ENCODE measurements at places on chromosomes 5 and 9. TPM values are rescaled to one million over a fixed set of nuclear protein-coding genes. Genes with fewer than 3 reads are reported as not detected.

DNA sequence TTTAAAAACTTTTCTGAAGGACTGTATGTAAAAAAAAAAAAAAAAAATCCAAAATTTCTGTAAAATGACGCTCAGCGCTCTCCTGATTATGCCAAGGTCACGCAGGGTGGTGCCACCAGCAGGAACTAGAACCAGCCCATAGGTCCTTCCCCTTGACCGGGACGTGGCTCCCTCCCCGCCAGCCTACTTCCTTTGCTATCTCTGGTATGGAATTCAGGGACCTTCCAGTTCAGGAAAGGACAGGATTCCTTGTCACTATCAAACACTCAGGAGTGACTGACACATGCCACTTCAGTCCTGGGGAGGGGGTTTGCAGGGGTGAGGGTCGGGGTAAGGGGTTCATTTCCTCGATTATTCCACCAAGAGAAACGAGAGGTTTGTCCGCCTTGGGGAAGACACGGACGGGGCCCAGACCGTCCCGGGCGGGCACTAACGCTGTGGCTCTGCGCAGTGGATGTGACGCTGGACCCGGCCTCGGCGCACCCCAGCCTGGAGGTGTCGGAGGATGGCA is 18.8 kb downstream of the BTNL9 start:
- H3K4me1 ChIP-seq: peaks cover 12% of the 10 kb centered on the region
- H3K36me3 ChIP-seq: no peaks in the 10 kb centered on the region
- peaks cover 88% of the 10 kb centered on the region for H3K27me3 ChIP-seq

DNA sequence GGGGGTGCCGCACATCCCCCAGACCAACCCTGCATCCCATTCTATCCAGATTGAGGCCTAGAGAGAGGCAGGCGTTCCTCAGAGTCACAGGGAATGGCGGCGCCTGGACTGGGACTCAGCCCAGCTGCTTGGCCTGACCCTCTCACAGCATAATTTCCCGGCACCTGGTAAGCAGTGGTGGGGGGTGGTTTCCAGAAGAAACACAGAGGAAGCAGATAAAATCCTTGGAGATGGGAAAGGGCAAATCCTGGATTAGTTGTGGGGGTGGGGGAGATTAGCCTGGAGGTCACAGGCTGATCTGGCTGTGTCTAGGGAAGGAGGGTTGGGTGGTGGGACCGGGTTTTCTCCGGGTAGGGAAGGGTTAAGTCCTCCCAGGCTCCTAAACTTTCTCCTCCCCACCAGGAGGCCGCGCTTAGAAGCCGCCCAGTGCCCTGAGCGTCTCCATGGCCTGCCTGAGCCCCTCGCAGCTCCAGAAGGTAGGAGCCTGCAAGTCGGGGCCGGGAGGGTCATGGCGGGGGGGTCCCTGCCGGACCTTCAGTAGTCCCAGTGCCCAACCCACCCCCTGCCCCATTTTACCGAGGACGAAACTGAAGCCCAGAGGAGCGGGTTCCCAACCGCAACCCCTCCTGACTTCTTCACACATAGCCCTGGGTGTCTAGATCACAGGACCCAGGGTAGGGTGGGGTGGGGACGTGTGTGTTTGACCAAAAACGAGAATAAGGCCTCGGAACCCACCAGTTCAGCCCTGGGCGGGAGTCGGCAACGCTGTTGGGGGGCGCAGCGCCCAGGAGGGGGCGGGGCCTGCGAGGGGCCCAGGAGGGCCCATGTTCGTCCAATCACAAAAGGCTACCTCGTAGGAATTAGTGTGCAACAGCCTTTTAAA is 1.3 kb downstream of the PHYHD1 start:
- H3K4me3 ChIP-seq: peak overlapping the region; percentile 11
- DNase-seq: peak; percentile 25
- peaks cover 37% of the 10 kb centered on the region for H3K4me1 ChIP-seq
- H3K27ac ChIP-seq: peak overlapping the region; percentile 81

- H3K4me1 ChIP-seq: peaks cover 18% of the 10 kb centered on the region
- H3K27me3 ChIP-seq: peaks cover 80% of the 10 kb centered on the region
- no peak for DNase-seq
- H3K36me3 ChIP-seq: no peaks in the 10 kb centered on the region
Observed at GRCh38 chr5:135042595-135042994, 8.6 kb upstream of the PITX1 start.

DNA sequence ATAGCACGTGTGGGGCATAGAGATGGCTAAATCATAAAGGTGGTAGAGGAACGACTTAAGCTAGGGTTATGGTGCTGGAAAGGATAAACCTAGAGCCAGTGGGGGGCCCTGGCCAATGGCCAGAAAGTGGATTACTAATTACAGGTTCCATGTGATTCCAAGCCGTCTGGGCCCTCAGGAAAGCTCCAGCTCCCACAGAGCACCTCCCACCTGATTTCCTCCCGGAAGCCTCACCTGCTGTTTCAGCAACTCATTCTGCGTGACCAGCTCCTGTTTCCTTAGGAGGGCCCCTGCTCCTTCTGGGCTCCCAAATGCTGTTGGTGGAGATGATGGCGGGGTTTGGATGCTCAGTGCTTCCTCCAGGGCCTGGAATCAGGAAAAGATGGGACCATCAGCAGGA is 16.2 kb downstream of the GPX3 start:
- peaks cover 83% of the 10 kb centered on the region for H3K36me3 ChIP-seq
- no peak overlapping the region for H3K27ac ChIP-seq
- H3K4me3 ChIP-seq: no peak overlapping the region
- no peak for DNase-seq

DNA sequence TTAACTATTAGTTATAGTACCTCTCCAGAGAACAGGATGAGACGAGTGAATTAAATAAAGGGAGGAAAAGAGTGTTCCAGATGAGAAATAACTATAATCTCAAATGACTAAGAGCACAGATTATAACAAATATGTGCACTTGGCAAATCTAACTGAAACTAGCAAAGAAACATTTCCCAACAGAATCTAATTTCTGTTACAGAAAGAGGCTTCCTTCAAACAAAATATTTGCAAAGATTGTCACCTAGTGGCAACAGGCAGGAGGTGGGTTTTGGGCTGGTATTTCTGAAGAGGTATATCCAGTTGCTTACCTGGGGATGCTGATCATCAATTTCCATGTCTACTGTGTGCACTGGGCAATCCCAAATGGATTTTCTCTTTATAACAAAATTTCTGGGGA is 5.6 kb upstream of the SPDL1 start:
- no peaks in the 10 kb centered on the region for H3K27me3 ChIP-seq
- no peaks in the 10 kb centered on the region for H3K36me3 ChIP-seq
- H3K27ac ChIP-seq: no peak overlapping the region
- H3K4me1 ChIP-seq: peaks cover 2% of the 10 kb centered on the region

DNA sequence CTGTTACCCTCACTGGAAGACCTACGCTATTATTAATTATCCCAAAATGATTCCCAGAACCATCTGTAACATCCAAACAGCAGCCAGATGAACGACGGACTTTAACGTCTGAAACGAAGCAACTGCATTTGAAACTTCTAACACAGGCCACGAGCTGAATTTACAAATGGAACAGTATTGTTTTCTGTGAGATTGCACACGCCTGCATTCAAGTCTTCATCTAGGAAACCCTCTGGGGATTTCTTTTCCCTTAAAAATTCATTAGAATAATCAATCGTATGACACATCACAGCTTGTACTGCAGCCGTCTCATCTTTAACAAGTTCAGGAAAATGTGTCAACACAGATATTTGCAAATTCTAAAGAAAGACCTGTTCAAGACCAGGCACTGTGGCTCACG is 80.2 kb downstream of the MYO10 start:
- H3K4me3 ChIP-seq: no peak overlapping the region
- H3K36me3 ChIP-seq: no peaks in the 10 kb centered on the region
- no peak overlapping the region for H3K27ac ChIP-seq
- H3K4me1 ChIP-seq: peaks cover 6% of the 10 kb centered on the region

DNA sequence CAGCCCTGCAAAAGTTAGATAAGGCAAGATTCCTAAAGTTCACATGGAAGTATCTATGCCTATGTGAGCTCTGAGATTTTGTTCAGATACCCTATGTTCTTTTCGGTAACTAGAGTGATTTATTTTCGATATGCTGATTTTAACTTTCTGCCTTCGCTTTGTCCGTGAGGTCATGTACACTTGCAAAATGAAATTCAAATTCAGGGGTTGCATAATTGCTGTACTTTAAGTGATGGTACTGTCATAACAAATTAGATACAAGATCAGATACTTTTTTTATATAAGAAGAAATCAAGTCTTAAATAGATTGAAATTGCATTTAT is 350 bp upstream of the ECPAS start:
- no peak for DNase-seq
- peak overlapping the region; percentile 76 for H3K4me3 ChIP-seq
- H3K27me3 ChIP-seq: no peaks in the 10 kb centered on the region
- no peaks in the 10 kb centered on the region for H3K36me3 ChIP-seq
- H3K4me1 ChIP-seq: peaks cover 23% of the 10 kb centered on the region

GRCh38 chr5:96566833-96567587 is 95.2 kb upstream of the CAST start:
- no peak overlapping the region for H3K27ac ChIP-seq
- no peak for DNase-seq
- H3K4me3 ChIP-seq: no peak overlapping the region
- H3K4me1 ChIP-seq: no peaks in the 10 kb centered on the region

GRCh38 chr5:156971848-156972525 is 9.0 kb upstream of the TIMD4 start:
- H3K27ac ChIP-seq: no peak overlapping the region
- no peaks in the 10 kb centered on the region for H3K36me3 ChIP-seq
- H3K4me1 ChIP-seq: no peaks in the 10 kb centered on the region
- H3K4me3 ChIP-seq: no peak overlapping the region
- DNase-seq: no peak

- DNase-seq: no peak
- no peaks in the 10 kb centered on the region for H3K36me3 ChIP-seq
- no peak overlapping the region for H3K4me3 ChIP-seq
- peaks cover 34% of the 10 kb centered on the region for H3K4me1 ChIP-seq
Observed at GRCh38 chr5:170353961-170354360, 35.2 kb downstream of the KCNMB1 start.

- no peak overlapping the region for H3K27ac ChIP-seq
- H3K4me1 ChIP-seq: no peaks in the 10 kb centered on the region
- H3K36me3 ChIP-seq: no peaks in the 10 kb centered on the region
- H3K27me3 ChIP-seq: no peaks in the 10 kb centered on the region
Observed at GRCh38 chr9:124137944-124138335, 119.8 kb upstream of the NEK6 start.

GRCh38 chr9:33498387-33498786 is 24.7 kb upstream of the NOL6 start:
- H3K27me3 ChIP-seq: no peaks in the 10 kb centered on the region
- DNase-seq: no peak
- H3K27ac ChIP-seq: no peak overlapping the region
- no peaks in the 10 kb centered on the region for H3K36me3 ChIP-seq

- DNase-seq: no peak
- H3K4me1 ChIP-seq: no peaks in the 10 kb centered on the region
- H3K4me3 ChIP-seq: no peak overlapping the region
Observed at GRCh38 chr5:24163091-24163490, 481.7 kb downstream of the CDH10 start.

DNA sequence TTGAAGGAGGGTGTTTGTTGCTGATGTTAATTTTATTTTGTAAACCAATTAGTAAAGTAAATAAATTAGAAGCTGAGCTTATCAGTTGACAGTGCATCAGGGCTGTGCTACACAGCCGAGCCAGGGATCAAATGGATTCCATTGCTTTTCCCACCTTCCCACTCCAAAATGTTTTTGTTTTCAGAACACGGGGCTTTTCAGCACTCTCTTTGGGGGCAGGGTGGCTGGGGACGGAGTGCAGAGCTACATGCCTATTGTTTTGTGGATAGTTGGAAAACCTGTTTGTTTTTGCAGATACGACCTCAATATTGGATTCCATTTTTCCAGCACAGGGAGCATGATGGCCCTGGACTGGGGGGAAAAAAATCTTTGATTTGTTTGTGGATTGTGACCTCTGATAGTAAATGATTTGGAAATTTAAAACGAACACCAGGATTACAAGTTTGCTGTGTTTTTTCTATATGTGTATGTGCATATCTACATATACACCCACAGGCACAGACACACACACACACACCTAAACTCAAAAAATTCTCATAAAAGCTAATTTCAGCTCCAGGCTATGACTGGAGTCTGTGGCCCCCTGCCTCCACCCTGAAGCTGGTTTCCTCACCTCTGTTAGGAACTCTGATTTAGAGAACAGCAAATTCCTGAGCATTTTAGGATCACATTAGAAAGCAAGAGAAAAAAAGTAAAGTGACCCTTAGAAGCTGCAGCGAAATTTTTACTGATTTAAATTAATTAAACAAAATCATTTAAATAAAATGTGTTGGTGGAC is 371.7 kb upstream of the IRX2 start:
- peaks cover 38% of the 10 kb centered on the region for H3K27me3 ChIP-seq
- peaks cover 5% of the 10 kb centered on the region for H3K4me1 ChIP-seq
- no peak overlapping the region for H3K4me3 ChIP-seq
- H3K36me3 ChIP-seq: no peaks in the 10 kb centered on the region
- no peak overlapping the region for H3K27ac ChIP-seq

- H3K27ac ChIP-seq: peak within 1 kb of the TSS; percentile 74
- peak; percentile 91 for DNase-seq
- H3K27me3 ChIP-seq: no peaks in the 10 kb centered on the region
- H3K4me3 ChIP-seq: peak within 1 kb of the TSS; percentile 75
- peaks cover 4% of the 10 kb centered on the region for H3K4me1 ChIP-seq
Observed at GRCh38 chr5:75236322-75237316, at the start of gene ANKRD31. Gene ANKRD31, minus strand, starts transcription at chr5:75236878. Its CDS starts 192 bp downstream, at chr5:75236686.

GRCh38 chr9:35464141-35465025 is 25.5 kb upstream of the RUSC2 start:
- H3K4me3 ChIP-seq: no peak overlapping the region
- no peaks in the 10 kb centered on the region for H3K4me1 ChIP-seq
- no peak overlapping the region for H3K27ac ChIP-seq

DNA sequence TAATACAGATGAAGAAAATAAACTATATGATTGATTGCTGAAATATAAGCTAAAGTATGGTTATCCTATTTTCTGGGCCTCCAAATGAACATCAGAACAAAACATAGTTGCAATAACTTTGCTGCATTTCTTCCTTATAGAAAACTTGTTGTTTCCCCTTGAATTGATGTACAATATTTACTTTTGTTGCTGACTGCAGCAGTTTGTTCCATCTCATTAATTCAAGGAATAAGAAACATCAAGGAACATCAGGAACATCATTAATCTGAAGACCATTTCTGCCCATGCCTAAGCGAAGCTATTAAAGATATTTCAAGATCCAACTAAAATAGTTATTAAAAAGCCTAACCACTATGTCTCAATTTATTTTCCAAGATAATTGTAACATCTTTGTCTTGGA is 363.6 kb upstream of the EDIL3 start:
- DNase-seq: no peak
- H3K27ac ChIP-seq: no peak overlapping the region
- H3K4me3 ChIP-seq: no peak overlapping the region
- no peaks in the 10 kb centered on the region for H3K27me3 ChIP-seq
- no peaks in the 10 kb centered on the region for H3K4me1 ChIP-seq

- no peaks in the 10 kb centered on the region for H3K27me3 ChIP-seq
- H3K36me3 ChIP-seq: no peaks in the 10 kb centered on the region
- no peak overlapping the region for H3K27ac ChIP-seq
- H3K4me1 ChIP-seq: no peaks in the 10 kb centered on the region
- H3K4me3 ChIP-seq: no peak overlapping the region
Observed at GRCh38 chr5:96016216-96016615, 54.6 kb upstream of the ELL2 start.

GRCh38 chr5:91140657-91141056 is 242.5 kb downstream of the ARRDC3 start:
- H3K27me3 ChIP-seq: no peaks in the 10 kb centered on the region
- H3K4me1 ChIP-seq: peaks cover 18% of the 10 kb centered on the region
- no peak overlapping the region for H3K27ac ChIP-seq

The TTC39B gene
- total RNA-seq: 42.4 TPM

The CA9 gene
- not detected for total RNA-seq

The SMIM23 gene
- not detected for total RNA-seq

The DPH7 gene
- 44.1 TPM for total RNA-seq

The PALM2AKAP2 gene
- total RNA-seq: not detected

The PCDHB13 gene
- total RNA-seq: 2.6 TPM

The TNFSF8 gene
- total RNA-seq: 1.2 TPM
